ENCODE measurements at places on chromosomes 7 and 10. TPM values are rescaled to one million over a fixed set of nuclear protein-coding genes. Genes with fewer than 3 reads are reported as not detected.
A peak's percentile ranks its signal among the peaks of the same experiment; 100 is the strongest.

GRCh38 chr7:16811551-16811950, 6.8 kb upstream of the AGR2 start:
- no peak for DNase-seq

GRCh38 chr10:124743191-124744101, 732 bp downstream of the FAM53B start:
- DNase-seq: peak; percentile 49

DNA sequence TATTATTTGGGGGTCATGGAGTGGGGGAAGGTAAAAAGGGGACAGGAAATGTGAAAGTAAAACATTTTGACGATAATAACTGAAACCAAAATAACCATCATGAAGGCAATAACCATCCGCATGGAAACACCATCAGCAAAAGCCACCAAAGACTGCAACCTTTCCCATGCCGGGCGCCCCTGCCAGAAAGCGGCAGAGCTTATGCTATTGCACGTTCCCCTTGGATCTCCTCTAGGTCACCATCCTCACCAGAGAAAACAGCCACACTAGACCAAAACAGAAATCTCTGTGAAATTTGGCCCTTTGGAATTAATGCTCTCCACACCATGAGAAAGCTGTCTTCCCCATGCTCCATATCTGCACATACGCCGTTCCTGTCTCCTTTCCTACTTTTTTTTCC, 31.1 kb downstream of the DRGX start:
- no peak for DNase-seq

GRCh38 chr10:101939008-101939648, 95.5 kb upstream of the KCNIP2 start:
- peak; percentile 42 for DNase-seq

DNA sequence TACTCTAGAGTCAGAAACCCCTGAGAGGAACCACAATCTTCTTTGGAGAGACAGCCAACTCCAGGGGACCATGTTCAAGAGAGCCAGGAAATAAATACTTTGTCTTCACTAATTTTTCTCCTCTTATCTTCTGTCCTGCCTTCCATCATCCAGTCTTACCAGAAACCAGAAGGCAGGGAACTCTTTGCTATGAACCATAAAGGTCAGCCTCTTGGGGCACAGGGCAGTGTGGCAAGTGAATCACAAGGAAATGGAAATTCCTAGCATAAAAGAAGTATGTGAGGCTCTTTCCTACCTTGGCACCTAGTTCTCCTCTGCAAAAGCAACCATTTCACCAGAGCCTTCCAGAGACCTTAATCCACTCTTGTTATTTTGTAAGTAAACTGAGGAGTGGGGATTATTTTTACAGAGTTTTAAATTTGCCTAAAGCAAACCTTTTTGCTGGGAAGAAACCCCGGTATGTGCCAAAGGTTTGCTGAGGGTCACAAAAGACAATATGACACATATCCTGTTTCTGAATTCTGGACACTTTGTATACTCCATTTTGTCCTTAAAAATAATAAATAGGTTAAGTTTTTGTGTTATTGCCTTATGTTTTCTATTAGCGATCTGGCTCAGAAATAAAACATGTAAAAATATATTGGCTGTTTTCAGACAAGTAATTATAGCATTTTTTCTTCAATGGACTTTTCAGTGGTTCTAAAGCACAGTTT, 87.1 kb downstream of the ADAM22 start:
- DNase-seq: no peak

DNA sequence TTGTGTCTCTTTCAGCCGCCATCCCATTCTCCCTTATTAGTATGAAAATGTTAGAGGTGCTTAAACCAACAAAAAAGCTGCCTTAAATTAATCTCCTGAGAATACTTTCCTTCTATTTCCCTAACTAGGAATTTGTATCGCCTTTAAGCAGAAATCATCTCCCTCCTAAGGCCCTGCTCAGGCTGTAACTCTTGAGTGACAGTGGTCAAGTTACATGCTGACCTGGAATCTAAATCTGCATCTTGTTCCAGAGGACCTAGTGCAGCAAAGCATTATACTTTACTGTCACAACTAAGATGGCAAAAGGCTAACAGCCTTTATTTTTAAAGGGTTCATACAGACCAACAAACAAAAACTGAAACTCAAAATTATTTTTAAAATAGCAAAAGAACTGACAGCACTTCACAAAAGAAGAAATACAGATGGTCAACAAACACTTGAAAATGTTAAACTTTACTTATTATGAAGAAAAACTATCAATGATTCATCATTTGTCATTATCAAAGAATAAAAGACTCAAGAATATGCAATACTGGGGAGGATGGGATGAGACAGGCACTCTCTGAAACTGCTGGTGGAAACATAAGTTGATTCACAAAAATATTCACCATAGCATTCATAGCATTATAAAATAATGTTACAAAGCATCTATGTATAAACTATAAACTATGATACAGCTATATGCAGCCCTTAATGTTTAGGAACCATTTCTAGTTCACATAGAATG, 11.0 kb downstream of the CYREN start:
- DNase-seq: no peak

GRCh38 chr10:75181073-75181472, 29.5 kb upstream of the VDAC2 start:
- DNase-seq: no peak

- DNase-seq: no peak
Observed at GRCh38 chr10:14926722-14927416, 27.0 kb downstream of the DCLRE1C start.

DNA sequence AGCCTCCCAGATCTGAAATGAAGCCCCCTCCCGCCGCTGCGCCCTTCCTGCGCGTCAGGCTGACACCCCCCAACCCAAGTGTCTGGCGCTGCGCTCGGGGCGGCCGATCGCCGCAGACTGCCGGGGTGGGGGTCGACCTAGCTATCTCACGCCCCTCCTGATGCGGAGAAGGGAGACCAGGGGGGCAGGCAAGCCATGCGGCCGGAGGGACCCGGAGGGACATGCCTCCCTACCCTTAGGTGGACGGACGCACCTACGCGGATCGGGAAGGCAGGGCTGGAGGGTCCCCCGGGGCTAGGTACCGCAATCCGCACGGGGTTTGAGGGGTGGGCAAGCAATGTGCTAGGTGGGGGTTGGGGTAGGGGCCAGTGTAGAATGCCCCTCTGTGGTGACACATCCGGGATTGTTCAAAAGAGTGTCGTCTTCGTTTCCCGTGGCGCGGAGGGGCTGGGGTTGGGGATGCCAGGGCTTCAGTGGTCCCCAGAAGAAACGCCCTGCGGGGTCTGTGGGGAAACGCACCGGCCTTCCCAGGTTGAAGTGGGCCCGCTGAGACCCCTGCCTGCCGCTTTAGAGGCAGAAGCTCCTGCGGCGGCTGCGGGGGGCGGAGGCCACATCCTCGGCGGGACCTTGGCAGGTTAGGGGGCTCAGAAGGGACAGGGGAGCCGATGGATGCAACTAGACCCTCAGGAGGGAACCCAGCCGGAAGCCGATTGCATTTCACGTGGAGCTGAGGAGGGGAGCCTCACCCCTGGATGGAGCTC, 913 bp downstream of the ADCYAP1R1 start:
- DNase-seq: no peak

- DNase-seq: no peak
Observed at GRCh38 chr7:85682833-85683620, 496.2 kb upstream of the SEMA3D start.

DNA sequence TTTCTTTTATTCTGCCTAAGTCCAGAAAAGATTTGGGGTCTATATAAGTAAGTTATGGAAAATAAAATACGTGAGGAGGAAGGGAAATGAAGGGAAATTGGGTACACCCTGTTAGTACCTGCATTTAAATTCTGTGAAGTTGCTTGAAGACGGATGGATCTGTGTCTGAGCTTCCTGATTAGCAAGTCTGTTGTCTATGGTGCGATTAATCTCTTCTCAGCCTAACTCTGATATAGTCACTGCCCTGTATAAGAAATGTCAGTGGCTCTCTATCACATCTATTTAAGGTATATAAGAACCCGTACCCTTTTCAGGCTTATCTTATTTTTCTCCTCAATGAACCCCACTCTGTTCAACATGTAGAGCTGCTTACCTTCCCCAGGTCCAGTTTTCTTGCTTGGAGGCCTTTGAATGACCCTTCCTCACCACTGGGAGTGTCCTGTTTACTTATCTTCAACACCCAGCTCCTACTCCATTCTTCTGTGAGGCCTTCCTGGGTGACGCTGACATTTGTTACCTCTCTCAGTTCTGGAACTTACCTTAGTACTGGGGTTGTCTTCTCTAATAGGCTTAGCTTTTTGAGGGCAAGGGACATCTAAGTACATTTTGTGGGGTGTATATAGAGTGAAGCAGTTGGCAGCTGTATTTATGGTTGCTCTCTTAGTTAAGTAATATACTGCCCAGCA, 149.6 kb upstream of the PRPS1L1 start:
- DNase-seq: no peak

- DNase-seq: no peak
Observed at GRCh38 chr7:74069790-74070618, 13.6 kb upstream of the LIMK1 start.

DNA sequence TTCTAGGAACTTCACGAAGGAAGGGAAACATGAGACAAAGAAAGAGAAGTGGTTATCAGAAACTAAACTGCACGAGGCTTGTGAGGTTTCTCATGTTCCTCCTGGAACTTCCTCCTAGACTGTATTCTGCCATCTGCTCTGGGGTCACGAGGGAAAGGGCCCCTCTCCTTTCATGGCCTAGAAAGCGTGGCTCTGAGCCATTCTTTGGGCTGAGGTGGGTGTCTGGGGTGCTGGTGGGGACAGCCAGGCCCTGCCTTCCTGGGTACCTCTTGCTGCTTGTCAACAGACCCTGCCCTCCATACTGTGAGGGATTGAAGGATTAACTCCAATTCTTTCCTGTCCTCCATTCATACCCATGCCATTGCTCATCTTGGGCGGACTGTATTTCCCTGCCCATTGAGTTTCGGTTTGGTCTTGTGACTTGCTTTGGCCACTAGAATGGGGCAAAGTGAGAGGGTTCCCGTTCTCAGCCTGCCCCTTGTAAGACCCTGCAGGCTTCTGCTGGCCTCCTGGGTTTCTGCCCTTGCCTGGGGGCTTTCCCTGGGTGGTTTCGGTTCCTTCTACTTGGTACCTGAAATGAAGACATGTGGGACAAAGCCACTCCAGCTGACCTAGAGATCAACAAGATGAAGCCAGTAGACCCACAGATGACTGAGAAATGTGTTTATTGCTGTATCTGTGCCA, 14.9 kb upstream of the GIMAP8 start:
- DNase-seq: no peak

DNA sequence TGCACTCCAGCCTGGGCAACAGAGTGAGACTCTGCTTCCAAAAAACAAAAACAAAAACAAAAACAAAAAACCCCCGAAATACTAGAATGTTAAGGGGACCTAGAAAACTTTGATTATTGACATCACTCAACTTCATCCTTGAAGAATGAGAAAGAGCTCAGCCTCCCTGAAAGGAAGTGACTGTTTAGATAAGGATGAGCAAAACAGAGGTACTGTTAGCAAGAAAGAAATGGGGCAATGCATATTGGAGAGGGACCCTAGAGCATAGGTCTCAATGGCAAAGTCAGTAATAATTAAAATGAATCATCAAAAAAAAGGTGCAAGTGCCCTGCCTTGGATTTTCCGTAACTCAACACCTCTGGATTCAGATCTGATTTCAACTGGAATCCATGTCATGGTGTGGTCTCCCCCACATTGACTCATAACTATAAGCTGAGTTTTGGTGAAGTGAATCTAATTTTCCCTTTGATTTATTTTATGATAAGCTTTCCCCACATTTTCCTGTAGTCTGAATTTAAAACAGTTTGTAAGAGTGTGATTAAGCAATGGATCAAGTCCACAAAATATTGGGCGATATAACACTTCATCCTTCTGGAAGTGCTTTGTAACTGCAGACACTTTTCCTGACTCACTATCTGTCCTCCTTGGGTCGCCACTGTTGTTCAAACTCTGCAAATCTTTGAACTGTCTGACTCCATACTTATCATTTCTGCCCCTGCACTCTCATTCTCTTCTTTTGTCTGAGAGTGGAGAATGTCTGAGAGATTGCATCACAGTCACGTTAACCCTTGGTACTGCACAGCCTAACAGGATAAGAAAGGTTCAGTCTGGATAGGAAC, 224.8 kb upstream of the LYZL1 start:
- no peak for DNase-seq

GRCh38 chr7:70647801-70648498, 484.0 kb upstream of the GALNT17 start:
- DNase-seq: no peak

GRCh38 chr7:12879139-12879538, 191.7 kb downstream of the ARL4A start:
- DNase-seq: no peak

GRCh38 chr7:78863281-78863680, 590.2 kb downstream of the MAGI2 start:
- peak; percentile 47 for DNase-seq

DNA sequence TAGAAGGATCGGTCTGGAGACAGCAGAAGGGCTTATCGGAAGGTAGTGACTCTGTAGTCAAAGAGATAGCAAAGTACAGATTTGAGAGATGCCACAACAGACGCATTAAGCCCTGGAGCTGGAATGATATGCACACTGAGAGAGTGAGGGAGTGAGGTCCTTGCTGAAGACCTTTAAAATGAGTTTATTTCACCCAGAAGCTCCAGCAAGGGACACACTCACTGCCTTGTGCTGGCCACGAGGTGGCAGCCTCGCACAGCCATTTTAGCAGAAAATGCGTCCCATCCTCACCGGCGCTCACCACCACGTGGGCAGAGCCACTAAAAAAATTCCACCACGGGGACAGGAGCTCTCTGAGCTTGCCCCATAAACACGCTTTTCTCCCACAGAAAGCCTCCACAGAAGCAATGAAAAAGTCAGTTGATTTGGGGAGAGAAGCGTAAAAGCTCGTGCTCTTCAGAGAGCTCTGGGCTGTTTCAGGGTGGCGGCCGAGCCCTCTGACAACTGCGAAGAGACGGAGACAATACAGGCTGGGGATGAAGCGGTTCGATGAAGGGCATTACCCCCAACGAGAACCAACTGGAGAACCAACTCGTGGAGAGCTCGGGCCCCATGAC, 163.0 kb upstream of the KLF14 start:
- peak; percentile 76 for DNase-seq

CADPS2 gene
- total RNA-seq: 37.9 TPM

GSAP gene
- total RNA-seq: 52.1 TPM

ZPBP gene
- total RNA-seq: 0.85 TPM

PRPS1L1 gene
- not detected for total RNA-seq

DBNL gene
- total RNA-seq: 65.9 TPM

STOX1 gene
- total RNA-seq: 10.1 TPM

TMEM213 gene
- 2.0 TPM for total RNA-seq

ITGB8 gene
- total RNA-seq: 27.2 TPM

HSPA12A gene
- 7.4 TPM for total RNA-seq
